Psoas muscle (tissue), 8 donors: ENCODE measurements at places on chromosomes 2 and 18. TPM values are rescaled to one million over a fixed set of nuclear protein-coding genes. Genes with fewer than 3 reads are reported as not detected.

The FHOD3 gene
- 20.2 TPM for total RNA-seq

The STEAP3 gene
- total RNA-seq, result 28.2 TPM

The SLC9A4 gene
- total RNA-seq, result not detected

DNA sequence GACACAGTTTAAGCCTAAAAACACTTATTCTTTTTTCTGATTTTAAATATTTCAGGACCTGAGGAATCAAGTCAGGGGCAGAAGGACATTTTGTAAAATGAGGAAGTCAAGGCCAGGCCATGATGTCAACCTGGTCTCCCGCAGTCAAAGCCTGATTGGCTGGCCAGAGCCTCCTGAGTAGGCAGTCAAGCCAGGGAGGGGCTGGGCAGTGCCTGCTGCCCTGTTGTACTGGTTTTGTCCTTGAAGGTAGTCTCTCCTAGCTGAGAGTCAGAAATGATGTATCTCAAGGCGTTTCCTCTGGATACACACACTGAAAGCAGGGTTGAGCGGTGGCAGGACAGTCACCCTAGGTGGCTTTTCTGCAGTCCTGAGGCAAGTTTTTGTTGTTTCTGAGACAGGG is 19.8 kb downstream of the CCT7 start:
- DNase-seq, result no peak

DNA sequence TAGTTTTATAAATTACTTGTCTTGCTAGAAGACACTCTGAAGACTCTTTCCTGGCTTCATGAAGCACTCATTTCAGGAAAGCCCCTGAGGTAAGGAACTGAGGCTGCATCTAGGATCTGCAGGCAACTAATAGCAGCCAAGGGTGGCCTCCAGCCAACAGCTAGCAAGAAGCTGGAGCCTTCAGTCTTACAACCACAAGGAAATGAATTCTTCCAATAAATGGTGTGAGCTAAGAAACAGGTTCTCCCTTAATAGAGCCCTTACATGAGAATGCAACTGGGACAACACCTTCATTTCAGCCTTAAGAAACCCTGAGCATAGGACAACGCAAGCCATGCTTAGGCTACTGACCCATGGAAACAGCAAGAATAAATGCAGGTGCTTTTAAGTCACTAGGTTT is 254.6 kb upstream of the RBBP8 start:
- no peak for DNase-seq

DNA sequence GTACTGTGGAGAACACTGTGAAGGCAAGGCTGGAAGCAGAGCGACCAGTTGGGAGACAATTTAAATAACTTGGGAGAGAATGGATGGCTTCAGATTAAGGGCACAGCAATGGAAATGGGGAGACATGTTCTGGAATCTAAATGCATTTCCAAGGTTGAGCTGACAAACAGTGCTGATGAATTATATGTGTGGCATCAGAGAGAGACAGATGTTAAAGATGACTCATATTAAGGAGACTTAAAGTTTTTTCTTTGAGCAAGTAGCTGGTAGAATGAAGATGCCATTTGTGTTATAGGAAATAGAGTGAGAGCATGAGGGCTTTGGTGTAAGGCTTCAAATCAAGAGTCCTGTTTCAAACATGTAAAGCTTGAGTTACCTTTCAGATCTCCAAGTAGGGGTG is 441.8 kb downstream of the SETBP1 start:
- no peak for DNase-seq

- DNase-seq, result no peak
These were observed 47.5 kb downstream of the MARCO start for GRCh38 chr2:118989481-118989880.

DNA sequence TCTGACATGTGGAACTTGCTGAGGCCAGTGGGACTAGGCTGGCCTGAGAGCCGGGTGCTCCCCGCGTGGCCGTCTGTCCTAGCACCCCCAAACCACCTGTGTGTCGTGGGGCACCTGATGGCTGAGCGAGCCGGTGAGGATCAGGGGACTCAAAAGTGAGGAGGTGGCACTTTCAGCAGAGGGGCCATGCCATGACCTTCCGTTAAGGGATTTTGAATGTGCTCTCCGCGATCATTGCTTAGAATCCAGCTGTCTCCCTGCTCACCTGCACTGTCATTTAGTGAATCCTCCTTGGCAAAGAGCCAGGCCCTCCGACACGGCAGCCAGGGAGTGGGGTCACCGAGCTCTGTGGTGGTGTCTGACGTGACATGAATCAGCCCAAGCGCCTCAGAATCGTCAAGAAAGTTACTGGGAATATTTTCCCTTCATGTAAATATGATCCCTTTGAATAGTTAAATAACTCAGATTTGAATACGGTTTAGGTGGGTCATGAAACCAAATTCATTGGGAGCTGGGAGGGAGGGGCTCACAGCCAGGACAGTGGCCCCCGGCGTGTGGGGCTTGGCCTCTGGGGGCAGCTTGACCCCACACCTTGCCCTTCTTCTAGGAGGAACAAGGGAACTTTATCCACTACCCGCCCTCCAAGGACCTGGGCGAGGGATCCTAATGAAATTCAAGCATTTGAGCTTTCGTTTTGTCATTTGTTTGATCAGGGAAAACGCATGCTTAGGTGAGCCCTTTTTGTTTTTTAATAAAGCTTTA is 9.5 kb downstream of the NFATC1 start:
- no peak for DNase-seq

DNA sequence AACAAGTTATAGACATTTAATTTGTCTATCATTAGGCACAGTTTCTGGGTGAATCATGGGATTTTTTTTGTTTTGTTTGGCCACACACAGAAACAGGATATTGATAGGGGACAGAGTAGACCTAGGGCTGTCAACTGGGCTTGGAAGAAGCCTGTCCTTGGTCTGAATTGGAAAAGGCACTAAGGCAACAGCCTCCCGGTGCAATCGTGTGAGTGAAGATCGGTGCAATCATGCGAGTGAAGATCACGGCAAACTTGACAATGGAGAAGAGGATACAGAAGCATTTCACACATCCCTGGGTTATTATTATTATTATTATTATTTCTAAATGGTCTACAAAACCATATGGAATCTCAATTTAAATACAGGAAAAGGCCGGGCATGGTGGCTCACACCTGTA is 94.5 kb downstream of the ACKR3 start:
- DNase-seq, result no peak

DNA sequence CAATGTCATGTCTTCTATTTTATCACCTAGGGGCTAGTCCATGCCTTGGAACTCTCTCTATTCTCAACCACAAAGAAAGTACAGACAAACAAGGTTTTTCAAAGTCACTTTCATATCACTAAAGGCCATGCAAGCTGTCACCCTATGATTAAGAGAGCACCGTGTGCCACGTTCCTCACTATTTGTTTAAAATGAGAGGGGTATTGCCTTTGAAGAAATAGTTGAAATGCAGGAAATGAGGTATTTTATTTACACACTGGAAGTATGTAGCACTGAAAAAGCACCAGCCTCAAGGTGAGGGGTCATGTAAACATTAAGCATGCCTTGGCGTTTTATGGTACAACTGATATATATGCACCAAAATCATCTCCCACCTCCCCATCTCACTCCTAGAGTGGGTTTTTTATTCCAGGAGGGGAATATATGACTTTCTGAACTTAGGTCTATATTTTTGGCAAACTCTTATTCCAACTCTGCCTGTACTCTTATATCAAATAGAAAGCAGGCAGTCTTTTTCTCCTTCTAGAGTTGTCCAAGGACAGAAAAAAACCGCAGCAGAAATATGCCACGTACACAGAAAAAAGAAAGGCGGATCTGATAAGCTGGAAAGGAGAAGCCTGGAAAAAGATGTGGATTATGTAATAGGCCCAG is 53.5 kb downstream of the VSNL1 start:
- DNase-seq, result no peak

GRCh38 chr18:46588971-46589660 is 67.9 kb downstream of the LOXHD1 start:
- no peak for DNase-seq

DNA sequence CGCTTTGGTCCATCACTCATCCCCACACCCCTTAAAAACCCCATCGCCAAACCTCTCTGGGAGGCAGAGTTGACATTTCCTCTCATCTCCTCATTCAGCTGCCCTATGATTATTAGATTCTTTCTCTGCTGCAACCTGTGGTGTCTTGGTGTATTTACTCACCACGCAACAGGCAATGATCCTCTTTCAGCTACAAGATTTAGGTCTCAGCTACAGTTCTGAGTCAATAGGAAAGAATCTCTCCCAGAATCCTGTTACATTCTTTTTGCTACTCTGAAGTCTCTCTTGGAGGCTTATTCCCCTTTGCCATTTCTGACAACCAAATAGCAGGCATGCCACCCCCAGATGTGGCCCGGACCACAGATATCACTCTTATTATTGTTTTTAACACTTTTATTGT is 468.3 kb upstream of the GYPC start:
- DNase-seq, result no peak

- DNase-seq, result no peak
These were observed 100.0 kb upstream of the PID1 start for GRCh38 chr2:229371086-229371485.
